Forelimb muscle (tissue), 1 donor: ENCODE measurements at places on chromosomes 1 and 21. TPM values are rescaled to one million over a fixed set of nuclear protein-coding genes. Genes with fewer than 3 reads are reported as not detected.

GRCh38 chr21:28688381-28688780 is 304.3 kb downstream of the LTN1 start:
- DNase-seq: no peak

DNA sequence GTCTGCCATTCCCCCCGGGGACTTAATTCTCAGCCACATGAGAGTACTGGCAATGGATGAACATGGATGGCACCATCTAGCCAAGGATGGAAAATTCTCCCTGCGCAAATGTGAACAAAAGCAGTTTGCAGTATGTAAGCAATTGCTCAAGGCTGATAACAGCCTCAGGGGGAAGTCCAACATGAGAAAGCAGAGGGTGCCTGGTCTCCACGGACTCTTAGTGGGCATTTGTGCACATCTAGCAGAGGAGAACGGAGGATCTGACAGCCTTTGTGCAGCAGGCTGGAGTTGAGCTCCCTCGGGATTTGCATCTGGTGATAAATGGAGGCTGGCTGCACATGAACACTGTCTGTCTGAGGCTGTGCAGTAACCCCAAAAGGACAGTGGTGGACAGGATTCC is 13.9 kb upstream of the OLIG1 start:
- no peak for DNase-seq

DNA sequence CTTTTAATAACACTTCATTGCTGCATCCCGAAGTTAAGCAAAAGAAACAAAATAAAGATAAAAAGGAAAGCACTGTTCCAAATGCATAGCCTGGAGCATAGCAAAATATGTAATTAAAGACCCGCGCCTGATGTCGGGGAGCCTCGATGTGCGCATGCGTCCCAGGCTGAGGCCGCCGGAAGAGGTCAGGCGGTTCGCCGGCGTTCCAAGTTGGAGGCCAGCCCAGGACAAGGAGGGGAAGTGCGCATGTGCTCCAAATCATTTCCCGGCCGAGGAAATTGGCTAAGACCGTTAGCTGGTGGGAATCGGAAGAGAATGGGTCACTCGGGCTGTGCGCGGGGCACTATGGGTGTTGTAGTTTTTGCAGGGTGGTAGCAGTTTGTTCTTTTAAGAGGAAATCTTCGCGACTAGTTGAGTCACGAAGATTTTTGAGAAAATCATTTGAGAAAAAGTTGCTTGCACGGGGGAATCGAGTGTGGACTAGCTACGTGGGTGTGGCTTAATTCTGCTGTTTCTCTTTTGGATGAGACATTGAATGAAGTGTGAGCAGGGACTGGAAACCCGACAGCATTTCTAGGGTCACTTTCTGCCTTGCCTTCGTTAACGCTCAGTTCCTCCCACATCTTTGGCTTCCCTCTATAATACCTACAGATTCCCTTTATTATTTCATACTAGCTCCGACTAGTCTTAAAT is 31.0 kb upstream of the CD1D start:
- DNase-seq: peak; percentile 95

GRCh38 chr1:173996995-173997394 is 25.2 kb downstream of the RC3H1 start:
- no peak for DNase-seq

DNA sequence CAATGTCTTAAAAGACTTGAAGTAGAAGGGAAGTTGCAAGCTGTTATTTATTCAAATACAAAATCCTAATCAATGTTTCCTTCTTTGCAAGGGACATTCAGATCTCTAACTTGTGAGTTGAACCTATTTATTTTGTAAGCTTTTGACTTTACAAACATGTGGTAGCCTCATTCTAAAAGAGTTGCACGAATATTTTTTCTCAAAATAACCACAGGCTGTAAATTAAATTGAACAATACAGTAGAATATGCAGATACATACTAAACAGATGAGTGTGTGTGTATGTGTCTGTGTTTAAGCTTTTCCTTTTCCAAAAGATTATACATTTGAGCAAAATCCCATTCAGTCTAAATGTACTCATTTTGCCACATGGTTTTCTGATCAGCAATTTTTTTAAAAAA is 4.8 kb upstream of the DYNLT5 start:
- DNase-seq: no peak

- no peak for DNase-seq
Measured at GRCh38 chr1:44721485-44722361, 9.2 kb downstream of the RNU5D-1 start.

DNA sequence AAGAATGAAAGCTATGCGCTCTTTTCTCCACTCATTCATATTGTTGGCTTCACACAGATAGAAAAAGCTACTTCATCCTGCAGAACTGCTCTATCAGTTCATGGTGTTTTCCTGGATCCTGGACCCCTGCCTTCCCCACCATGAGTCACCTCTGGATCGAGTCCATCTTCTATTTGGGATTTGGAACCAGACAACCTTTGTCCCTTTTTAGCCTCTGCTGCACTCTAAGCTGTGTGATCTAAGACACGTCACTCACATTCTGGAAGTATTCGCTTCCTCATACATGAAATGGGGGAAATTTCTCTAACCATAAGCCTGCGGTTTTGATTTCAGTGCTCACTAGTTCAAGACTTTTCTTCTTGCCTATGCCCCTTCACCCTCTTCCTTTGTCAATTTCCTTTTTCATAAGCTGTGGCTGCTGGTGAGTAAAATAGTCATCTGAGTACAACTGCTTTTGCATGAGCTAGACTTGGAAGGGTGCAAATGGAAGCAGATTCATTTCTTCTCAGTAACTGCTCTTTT is 14.1 kb upstream of the DEGS1 start:
- no peak for DNase-seq

DNA sequence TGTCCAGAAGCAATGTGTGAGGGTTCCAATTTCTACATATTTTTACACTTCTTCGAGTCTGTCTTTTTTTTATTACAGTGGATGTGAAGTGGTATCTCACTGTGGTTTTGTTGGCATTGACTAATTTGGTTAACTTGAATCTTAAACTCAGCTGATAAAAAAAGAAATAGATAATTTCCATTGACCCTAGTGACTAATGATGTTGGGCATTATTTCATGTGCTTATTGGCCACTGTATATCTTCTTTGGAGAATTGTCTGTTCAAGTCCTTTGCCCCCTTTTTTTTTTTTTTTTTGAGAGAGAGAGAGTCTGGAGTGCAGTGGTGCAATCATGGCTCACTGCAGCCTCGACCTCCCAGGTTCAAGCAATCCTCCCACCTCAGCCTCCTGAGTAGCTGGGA is 33.3 kb upstream of the NBPF3 start:
- no peak for DNase-seq

- DNase-seq: no peak
Measured at GRCh38 chr1:245052258-245052657, 102.5 kb upstream of the KIF26B start.

GRCh38 chr1:64401285-64401684 is 68.6 kb upstream of the CACHD1 start:
- no peak for DNase-seq

DNA sequence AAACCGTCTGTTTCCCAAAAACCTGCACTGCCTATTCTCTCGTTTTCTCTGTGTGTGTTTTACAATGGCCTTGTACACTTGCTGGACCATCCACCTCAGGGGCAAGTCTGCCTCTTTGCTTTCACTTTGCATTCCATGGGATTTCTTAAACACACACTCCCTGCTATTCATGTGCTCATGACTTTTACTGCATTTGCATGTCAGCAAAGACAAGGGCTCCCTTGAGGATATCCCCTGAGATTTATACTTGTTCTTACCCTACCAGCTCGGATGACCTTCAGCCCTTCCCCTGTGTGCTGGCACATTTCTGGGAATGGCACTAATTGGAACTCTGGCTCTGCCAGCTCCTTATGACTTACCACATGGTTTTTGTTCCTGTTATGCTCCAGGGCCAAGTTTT is 386.9 kb downstream of the AMY1C start:
- no peak for DNase-seq

DNA sequence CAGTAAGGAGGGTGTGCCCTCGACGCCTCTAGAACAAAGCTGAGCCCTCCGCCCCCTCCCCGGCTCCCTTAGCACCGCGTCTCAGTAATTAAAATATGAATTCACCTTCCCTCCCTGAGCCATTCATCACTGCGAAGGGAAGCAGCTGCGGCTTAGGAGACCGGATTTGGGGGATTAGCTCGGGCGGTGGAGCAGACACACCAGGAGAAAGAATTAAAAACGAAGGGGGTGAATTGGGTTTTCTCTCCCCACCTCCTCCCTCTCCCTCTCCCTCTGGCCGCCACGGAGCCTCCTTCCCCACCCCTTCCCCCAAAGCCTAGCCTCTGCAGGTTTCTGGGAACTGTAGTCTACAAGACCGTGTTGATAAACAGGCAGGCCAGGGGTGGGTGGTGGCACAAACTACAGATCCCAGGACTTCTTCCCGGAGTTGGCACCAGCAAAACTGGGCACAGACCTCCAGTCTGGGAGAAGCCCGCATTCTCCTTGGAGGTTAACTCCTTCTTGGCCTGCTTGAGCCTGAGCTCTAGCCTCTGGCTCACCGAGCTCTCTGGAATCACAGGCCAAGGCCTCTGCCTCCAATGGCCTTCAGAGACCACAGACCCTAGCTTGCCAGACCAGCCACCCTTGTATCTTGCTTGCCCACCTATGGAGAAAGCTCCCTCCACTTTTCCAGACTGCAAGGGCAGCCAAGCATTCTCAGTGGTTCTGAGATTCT is 10.8 kb downstream of the BLACAT1 start:
- DNase-seq: no peak

- no peak for DNase-seq
Measured at GRCh38 chr1:60255565-60255964, 182.0 kb upstream of the C1orf87 start.

GRCh38 chr1:203512848-203513584 is 19.1 kb downstream of the OPTC start:
- DNase-seq: no peak

DNA sequence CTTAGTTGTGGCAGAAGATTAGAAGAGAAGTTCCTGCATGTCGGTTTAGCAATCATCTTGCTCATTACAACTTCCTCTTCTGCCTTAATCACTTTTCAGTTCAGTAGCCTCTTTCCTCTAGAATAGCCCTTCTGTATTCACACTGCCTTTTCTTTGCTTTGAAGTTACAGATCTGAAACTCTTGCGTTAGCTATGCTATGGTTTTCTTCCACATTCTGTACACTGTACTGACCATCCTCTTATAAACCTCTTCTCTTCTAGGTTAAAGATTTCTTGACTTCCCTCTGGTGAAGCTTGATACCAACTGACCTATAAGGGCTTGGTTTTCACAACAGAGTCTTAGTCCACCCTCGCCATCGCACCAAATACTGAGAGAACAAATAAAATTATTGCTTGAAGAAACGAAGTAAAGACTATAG is 35.0 kb downstream of the C21orf91 start:
- DNase-seq: no peak

DNA sequence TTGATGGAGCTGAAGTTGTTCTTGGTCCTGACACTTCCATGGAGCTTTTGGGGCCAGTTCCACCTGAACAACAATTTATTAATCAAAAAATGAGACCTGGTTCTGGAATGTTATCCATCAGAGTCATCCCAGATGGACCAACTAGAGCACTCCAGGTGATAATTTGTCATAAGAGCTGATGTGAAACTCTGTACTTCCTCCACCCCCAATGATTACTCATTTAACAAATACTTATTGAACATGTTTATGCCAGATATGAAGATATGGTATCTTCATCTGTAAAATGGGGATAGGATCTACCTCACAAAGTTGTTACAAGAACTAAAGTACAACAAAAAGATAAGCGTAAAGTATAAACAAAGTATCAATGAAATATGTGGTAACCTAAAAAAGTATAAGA is 153.2 kb downstream of the VPS13D start:
- no peak for DNase-seq

DNA sequence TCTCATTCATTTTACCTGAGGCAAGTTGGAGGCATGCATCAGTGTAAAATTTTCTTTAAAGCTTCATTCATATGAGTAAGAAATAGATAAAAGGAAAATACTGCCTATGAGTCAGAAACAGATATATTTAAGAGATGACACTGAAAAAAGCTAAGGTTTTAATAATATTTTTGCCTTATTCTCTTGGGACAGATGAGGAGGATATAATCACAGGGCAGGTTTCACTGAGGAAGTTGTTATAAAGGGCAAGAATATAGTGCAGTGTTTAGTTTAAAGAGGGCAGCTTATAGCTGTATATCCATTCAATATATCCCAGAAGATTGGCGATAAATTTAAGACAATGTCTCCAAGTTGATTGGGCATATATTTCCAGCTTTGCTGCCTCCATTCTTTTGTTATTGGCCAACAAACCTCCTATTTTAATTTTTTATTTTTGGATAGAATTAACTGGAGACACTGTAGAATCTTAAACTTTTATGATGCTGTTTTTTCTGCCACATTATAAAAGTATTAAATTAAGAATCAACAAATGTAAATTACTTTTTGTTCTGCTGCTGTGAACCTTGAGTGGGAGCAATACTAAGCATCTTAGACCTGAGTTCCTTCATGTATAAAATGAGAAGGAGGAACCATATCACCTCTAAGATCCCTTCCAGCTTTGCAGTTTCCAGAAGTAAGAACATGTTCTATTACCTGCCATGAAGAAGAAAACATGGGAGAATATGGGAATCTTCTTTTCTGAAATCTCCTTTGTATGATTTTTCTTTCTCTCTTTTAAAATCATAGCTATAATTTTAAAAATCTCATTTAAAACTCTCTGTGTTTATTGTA is 171.6 kb downstream of the S1PR1 start:
- DNase-seq: no peak

DNA sequence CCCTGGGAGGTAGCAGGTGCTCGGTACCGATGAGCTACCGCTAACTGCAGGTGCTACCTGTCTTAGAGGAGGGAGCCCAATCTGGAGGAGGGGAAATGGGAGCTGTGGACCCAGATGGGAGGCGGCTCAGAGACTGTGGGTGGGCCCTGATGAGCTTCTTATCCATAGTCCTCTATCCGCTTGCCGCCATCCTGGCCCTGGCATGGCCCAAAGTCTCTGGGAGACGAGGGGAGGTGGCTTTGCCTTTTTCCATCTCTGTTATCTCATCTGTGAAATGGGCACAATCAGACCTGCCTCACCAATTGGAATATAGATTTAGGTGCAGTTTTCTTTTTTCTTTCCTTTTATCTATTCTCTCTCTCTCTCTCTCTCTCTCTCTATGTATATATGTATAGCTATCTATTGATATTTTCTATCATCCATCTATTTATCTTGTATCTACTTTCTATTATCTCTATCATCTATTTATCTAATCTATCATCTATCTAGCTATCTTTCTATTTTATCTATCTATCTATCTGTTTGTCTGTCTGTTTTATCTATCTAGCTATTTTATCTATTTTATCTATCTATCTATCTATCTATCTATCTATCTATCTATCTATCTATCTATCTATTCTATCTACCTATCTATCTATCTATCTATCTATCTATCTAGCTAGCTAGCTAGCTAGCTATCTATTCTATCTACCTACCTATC is 16.5 kb downstream of the TNFRSF1B start:
- no peak for DNase-seq

SEMA6C gene
- 97.0 TPM for polyA plus RNA-seq

SHCBP1L gene
- polyA plus RNA-seq: 0.35 TPM

LRRC53 gene
- not detected for polyA plus RNA-seq

SH2D1B gene
- 0.71 TPM for polyA plus RNA-seq

LGR6 gene
- 0.65 TPM for polyA plus RNA-seq

FAM72C gene
- polyA plus RNA-seq: 1.1 TPM

AQP10 gene
- not detected for polyA plus RNA-seq

C2CD4D gene
- 0.23 TPM for polyA plus RNA-seq

ROR1 gene
- 8.8 TPM for polyA plus RNA-seq

CASQ2 gene
- polyA plus RNA-seq: 914 TPM

NBL1 gene
- polyA plus RNA-seq: 28.2 TPM

PTPRU gene
- polyA plus RNA-seq: 14.1 TPM
